ENCODE measurements at places on chromosomes 12 and 14.

- DNase-seq = no peak
Observed at GRCh38 chr14:69682136-69682535, 70.7 kb downstream of the SUSD6 start.

- no peak for DNase-seq
Observed at GRCh38 chr12:15982471-15982870, 71.3 kb downstream of the DERA start.

DNA sequence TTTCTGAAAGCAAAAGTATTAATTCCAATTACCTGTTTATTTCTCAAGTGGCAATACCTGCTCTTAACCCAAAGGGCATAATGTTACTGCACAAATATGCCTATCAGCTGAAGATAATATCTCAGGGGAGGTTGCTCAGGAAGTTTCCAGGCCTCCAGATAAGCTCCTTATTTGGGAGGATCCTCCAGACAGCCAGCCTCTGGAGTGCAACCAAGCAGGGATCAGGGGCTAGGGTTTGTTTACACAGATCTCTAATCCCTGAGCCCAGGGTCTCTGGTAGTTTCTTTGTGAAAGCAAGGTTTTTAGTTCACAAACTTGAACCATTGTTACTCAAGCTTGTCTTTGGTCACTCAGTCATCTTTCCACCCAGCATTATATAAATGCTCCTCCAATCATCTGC lies 124.4 kb downstream of the SLC38A4 start:
- no peak for DNase-seq

DNA sequence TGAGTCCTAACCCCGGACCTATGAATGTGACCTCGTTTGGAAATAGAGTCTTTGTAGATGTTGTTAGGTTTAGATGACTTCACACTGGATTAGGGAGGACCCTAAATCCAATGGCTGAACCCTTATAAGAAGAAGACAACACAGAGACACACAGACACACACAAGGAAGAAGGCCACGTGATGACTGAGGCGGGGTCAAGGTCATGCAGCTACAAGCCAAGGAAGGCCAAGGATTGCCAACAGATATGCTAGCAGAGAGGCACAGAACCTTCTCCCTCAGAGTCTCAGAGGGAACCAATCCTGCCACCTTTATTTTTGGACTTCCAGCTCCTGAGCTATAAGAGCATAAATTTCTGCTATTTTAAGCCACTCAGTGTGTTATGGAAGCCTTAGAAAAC lies 31.8 kb downstream of the LTBP2 start:
- DNase-seq = no peak

DNA sequence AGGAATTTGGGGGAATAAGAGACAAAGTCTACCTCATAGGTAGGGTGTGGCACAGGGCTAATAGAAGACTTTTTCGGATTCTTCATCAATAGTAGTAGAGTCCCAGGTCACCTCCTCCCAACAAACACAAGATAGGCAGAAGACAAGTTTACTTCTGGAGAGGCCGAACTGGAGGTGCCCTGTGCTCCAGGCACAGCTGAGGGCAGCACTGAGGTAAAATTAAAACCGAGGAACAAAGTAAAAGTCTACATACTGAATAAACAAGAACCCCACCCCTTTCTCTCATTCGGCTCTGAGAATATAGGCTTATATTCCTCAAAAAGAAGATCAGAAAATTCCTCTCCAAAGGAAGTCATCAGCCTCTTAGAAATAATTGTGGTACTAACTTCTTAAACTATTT lies 161.5 kb downstream of the SEC23A start:
- no peak for DNase-seq

DNA sequence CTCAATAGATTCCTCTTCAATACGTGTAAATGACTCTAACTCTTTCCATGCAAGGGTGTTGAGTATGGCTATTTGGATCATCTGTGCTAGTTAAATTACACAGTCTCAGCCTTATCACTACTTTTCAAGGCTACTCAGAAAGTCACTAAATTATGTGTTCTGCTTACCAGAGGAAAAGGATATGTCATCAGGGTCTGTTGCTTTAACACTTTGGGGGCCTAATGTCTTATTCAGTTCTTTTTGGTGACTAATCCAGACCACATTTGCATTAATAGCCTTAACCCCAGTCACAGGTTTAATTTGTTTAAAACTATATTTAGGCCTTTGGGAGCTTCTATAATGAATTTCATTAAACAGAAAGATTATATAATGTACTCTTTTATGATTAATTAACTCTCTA lies 649.3 kb downstream of the RPS29 start:
- no peak for DNase-seq

GRCh38 chr14:74979442-74980397 lies 23.0 kb upstream of the EIF2B2 start:
- no peak for DNase-seq

- no peak for DNase-seq
Observed at GRCh38 chr14:106029959-106030358, 503.6 kb downstream of the TMEM121 start.

- no peak for DNase-seq
Observed at GRCh38 chr14:31977001-31977556, 100.0 kb upstream of the ARHGAP5 start.

DNA sequence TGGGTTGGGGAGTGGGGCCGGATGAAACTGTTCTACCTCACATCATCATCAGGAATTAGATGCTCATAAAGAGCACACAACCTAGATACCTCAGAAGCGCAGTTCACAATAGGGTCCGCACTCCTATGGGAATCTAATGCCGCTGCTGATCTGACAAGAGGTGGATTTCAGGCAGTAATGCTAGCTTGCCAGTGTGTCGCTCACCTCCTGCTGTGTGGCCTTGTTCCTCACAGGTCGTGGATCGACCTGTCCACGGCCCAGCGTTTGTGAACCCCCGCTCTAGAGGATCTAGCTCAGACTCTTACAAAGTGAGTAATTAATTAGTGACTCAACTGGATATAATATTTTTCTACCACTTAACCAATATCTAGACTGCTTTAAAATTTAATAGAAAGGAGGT lies 5.8 kb downstream of the PPP1R12A start:
- no peak for DNase-seq
